ENCODE measurements at places on chromosomes 3 and 15.

DNA sequence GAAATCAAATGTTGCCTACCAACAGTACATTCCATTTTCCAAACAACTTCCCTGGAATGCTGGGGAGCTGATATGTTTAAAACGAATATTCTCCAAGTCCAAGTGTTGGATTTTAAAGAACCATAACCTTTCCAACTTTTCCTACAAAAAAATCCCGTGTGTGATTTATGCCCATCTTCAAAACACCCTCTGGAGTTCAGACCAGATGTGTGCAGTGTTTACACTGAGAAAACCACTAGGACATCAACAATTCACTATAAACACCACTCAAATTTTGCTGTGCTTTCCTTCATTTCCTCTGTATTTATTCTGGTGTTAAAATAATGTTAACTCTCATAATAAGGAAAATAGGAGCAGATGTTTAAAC lies 2.4 kb downstream of the VGLL4 start:
- DNase-seq: no peak

DNA sequence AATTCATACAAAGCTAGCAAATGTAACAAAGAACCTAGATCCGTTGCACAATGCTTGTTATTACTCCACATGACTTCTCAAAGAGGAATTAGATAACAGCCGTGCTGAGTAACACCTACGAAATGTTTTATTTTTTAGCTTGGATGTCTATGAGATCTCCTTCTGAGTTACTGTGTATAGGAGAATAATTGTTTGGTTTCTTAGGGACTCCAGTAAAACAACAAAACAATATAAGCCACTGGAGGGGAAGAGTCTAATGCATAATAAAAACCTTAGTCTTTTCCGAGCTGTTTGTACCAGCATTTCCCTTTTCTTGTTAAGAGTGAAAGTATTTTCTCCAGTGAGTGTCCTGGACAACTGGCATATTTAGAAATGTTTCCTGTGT lies 15.6 kb downstream of the SNAP23 start:
- no peak for DNase-seq

DNA sequence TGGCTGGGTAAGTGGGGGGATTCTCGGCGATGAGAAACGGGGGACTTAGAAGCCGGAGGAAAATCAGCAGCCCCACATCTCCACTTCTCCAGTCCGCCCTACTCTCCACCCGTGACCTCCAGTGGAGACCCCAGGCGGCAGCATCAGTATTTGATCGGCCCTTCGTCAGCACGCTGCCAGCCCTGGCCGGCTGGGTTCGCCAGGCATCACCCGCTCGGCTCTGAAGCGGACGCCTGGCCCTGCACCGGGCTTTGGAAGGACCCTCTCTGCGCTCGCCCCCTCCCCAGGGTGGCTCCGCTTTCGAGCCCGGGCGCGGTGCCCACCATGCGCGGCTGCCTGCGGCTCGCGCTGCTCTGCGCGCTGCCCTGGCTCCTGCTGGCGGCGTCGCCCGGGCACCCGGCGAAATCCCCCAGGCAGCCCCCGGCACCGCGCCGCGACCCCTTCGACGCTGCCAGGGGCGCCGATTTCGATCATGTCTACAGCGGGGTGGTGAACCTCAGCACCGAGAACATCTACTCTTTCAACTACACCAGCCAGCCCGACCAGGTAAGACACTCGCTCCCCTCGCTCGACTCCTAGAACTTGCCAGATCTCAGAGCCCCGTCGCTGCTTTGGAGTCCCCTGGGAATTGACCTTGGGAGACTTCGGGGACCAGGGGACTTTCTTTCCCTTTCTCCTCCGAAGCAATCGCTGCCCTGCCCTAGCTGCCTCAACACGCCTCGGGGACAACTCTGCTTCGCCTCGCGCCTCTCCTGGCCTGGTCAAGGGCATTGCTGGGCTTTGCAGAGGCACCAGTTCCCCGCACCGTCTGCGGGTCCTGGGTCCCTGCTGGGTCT lies 561 bp downstream of the SIDT1 start:
- peak; percentile 40 for DNase-seq

- peak; percentile 85 for DNase-seq
Observed at GRCh38 chr15:52481915-52482314, 46.8 kb downstream of the MYO5A start.

DNA sequence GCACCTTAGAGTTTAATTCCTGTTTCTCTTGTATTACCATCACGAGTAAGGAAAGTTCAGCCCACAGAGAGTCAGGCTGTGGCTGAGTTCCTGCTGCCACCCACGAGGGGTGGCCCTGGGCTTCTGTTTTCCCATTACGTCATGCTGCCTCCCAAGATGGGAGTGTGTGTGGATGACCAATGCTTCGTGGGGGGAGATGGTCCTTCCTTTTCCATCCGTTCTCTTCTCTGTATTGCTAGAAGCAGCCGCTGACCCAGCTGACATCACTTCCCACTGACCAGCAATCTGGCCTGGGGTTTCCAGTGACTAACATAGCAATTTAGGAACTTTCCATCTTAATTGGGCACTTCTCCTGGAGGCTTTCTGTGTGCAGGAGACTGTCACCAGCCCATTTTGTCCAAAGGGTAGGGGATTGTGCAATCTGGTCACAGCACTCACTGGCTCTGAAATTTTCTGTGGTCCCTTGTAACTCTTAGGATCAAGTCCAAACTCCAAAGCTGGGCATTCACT lies 9.3 kb downstream of the IRAK2 start:
- DNase-seq: no peak

- no peak for DNase-seq
Observed at GRCh38 chr3:38264353-38264771, 1.2 kb upstream of the SLC22A13 start.

GRCh38 chr3:172217877-172218276 lies 178.5 kb downstream of the FNDC3B start:
- no peak for DNase-seq

DNA sequence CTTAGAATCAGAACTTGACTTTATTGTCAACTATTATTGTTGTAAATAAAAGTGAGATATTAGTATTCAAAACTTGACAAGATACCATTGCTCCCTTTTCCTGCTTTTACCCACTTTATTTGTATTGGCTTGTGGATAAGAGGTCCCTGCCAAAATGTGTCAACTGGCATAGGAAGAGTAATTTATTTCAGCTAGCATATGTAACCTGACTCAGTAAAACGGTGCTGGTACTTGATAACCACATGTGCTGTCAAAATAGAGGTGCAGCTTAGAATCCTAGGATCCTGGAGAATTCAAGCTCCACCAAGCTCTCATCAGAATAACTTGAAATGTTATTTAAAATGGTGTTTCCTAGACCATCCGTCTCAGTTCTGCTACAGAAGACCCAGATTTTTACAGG lies 90.2 kb upstream of the TGFBR2 start:
- no peak for DNase-seq

- no peak for DNase-seq
Observed at GRCh38 chr15:73797366-73798158, 44.4 kb upstream of the INSYN1 start.

- no peak for DNase-seq
Observed at GRCh38 chr3:149122721-149123578, 6.5 kb upstream of the HPS3 start.

GRCh38 chr3:51610708-51611107 lies 60.3 kb upstream of the TEX264 start:
- DNase-seq: no peak

GRCh38 chr3:52872245-52872644 lies 25.1 kb downstream of the STIMATE start:
- no peak for DNase-seq

DNA sequence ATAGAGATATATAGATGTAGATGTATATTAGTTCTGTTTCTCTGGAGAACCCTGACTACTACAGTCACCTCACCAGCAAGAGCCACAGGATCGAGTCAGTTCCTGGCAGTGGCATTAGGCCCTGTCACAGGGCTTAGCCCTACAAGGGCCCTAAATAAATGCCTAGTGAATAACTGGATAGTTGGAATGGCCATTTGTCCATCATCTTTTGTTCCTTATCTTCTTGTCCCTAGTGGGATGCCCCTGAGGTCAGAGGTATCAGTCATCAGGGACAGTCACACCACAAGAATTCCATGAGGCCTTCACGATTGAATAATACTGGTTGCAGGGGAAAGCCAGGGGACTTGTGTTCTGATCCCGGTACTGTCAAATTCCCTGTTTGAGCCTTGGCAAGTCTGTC lies 204.9 kb upstream of the PPP2R3A start:
- no peak for DNase-seq

GRCh38 chr3:30518181-30518864 lies 88.1 kb upstream of the TGFBR2 start:
- no peak for DNase-seq

- DNase-seq: no peak
Observed at GRCh38 chr3:10520072-10520471, 14.7 kb upstream of the ATP2B2 start.

DNA sequence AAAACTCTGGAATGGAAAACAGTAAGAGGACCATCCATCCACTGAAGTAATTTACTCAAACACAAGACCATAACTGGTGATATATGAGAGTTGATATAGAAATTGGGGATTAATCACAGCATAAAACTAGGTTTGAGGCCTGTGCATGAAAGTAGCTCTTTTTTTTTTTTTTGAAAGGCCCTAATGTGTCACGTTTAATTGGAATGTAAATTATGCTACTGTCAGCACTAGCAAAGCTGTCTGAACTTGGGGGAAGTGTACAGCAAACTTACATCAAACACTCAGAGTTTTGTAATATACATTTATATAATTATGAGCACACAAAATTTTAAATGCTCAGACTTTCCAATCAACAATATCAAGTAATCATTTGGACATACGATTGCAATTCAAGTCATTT lies 154.1 kb downstream of the GREM1 start:
- DNase-seq: no peak

- DNase-seq: peak; percentile 44
Observed at GRCh38 chr3:172675441-172676193, 35.2 kb downstream of the NCEH1 start.

DNA sequence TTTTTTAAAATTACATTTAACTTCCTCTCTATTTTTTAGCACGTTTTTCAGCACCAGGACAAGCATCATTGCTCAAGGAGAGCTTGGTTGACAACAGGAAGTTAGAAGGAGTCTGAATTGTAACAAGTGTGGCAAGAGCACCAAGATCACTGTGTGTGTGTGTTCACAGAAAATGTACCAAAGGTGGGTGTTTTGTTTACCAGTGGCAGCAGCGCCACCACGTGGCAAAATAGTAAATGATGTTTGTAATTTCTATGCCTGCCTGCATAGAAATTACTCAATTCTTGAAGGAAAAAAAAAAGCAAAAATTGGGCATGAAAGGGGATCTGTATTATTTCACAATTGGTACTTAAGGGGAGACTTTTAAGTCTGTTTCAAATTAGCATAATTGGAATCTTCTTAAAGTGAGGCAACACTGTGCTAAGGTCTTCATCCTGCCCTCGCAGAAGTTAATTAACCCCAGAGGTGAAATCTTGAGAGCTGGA lies 7.4 kb upstream of the U2SURP start:
- DNase-seq: peak; percentile 54

- no peak for DNase-seq
Observed at GRCh38 chr3:157087780-157088600, 72.0 kb downstream of the CCNL1 start.

DNA sequence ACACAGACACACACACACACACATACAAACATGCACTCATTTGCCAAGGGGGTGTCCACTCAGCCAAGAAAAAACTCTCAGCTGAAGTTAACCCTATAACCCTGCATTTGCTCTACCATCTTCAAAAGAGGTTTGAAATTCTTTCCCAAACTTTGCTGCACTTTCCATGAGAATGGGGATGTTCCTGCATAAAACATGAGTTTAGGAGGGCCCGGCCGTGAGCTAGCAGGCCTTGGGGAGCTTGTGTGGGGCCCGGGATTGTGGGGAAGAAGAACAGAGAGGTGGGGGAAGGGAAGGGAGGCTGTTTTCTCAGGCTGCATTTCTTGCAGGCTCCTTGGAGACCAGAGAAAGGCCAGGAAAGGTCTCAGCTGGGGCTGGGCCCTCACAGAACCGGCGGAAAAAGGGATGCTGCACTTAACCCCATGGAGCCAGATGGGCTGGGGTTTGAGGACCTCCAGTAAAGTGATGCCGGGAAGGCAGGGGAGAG lies 40.8 kb downstream of the SEMA5B start:
- no peak for DNase-seq

DNA sequence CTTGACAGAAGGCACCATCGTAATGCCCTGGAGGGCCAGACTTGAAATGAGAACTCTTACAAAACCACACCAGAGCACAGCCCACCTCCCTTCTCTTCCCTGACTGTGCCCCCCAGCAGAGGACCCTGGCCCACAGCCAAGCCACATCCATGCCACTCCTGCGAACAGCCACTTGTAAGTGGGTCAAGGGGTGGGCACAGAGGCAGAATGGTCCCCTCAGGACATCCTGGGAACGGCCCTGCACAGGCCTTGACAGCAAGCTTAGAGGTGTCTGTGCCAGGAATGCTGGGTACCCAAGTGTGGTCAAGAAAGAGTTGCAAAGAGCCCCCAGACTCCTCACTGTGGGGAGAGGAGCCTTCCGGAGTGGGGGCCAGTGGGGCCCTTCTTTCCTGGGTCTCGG lies 33.3 kb downstream of the HCN4 start:
- no peak for DNase-seq

DNA sequence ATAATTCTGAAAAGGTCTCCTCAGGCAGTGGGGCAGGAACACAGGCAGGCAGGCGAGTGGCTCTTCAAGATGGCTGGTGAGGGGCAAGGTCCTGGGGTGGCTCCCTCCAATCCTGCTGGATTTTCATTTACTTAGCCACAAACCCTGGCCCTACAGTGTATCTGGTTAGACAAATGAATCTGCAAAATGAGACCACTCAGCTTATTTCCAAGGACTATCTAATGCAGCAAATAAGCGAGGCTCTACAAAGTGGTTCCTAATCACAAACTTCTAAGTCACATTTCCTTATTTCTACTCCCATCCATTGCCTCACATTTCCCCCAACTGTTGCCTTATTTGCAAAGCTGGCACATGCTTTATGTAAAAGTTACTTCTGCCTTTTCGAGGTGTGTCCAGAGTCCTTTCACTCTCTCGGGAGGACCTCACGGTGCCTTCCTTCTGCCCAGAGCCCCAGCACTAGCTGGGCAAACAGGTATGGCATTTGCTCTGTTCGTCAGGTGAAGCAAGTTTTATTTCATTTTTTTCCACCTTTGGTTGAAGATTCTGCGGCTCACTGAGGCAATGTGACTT lies 40.5 kb downstream of the CCDC12 start:
- DNase-seq: no peak

DNA sequence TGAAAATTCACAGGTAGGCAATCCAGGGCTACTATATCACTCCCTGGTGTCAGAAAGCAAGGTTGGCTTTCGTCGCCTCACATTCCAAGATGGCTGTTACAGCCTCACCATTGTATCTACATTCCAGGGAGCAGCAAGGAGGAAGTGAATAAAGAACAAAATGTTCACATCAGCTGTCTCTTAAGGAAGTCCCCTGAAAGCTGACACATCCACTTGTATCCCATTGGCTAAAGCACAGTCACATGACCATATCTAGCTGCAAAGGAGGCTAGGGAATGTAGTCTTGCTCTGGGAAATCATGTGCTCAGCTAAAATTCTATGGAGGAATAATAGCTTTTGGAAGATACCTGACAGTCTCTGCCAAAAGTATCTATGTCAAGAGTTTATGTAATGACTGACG lies 12.8 kb upstream of the GATA2 start:
- no peak for DNase-seq

DNA sequence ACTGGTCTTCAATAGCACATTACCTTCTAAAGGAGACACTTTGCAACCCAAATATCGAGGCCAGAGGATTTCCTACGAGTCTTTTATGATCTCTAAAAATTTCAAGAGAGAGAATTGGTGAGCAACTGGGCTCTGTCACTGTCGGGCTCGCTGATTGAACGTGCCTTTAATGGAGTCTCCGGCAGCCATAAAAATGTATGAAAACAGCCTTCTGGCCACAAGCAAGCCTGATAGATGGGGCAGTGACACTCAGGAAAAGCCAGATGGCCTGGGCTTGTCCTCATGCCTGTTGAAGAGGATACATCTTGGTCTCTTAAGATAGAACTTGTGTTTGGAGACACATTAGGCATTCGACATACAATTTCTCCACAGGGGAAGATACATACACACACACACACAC lies 419.5 kb upstream of the PROK2 start:
- DNase-seq: no peak

Data from CD4-positive, alpha-beta T cell treated with Interleukin-6 at 100 ng/mL for 8 hours (primary cell).